ENCODE measurements at places on chromosomes 6 and 20.

DNA sequence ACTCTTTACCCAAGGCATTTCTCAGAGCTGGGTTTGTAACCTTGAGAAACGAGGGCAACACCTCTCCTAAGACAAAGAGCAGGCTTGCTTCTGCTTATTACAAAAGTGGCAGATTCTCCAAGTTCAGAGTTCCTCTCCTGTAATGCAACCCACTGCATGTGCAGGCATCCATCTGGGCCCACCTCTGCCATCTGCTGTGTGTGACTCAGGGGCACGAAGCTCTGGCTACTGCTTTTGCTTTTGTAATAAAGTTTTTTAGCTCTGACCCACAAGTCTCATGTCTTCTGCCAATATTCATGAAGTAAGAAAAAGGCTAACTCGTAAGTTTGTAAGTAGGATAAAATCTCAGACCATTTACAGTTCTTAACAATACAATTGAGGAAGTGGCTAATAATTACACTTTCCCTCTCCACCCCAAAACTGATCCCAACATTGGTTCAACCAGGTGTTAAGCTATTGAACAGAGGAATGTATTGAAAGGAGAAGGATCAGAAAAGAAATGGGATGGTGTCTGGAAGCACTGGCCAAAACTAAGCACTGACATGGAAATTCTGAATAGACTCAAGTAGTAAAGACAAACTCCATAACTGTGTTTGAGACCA lies 51.7 kb upstream of the SMLR1 start:
- no peak for DNase-seq

GRCh38 chr6:13011612-13012146 lies 295.1 kb downstream of the PHACTR1 start:
- DNase-seq = no peak

GRCh38 chr20:18588574-18588933 lies 700 bp downstream of the DTD1 start:
- no peak for DNase-seq

DNA sequence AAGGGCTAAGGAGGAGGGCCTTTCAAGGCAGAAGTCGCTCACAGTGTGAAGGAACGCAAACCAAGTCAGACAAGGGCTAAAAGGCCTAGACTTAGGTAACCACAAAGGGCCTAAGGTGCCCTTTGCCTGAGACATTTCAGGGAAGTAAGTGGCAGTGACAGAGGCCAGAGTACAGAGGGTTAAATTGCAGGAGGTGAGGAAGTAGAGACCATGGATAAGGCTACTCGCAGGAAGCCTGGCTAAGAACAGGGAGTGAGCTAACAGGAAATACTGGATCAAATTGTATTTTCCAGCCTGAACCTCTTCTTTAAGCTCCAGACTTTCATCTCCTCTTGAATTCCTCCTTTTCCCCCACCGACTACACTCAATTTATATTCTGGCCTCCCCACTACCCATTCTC lies 16.6 kb downstream of the ZHX3 start:
- DNase-seq = no peak

DNA sequence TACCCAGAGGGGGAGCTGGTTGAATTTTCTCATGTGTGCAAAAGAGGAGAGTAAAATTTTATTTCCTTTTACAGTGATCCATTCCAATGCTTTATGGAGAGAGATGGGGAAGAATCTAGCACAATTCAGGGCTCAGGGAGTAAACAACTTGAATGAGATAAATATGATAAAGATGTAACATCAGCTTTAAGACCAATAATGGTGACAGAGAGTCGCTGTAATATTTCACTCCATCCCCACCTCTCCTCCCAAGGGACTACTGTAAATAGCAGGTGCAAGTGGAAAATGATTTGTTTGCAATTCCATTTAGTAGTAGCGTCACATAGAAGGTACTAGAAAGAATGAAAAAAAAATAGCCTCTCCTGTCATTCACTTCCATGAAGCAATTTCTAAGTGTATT lies 4.8 kb downstream of the CRISP3 start:
- DNase-seq = no peak

- peak; percentile 32 for DNase-seq
These were observed 864.2 kb downstream of the KIF16B start for GRCh38 chr20:15708984-15709598.

DNA sequence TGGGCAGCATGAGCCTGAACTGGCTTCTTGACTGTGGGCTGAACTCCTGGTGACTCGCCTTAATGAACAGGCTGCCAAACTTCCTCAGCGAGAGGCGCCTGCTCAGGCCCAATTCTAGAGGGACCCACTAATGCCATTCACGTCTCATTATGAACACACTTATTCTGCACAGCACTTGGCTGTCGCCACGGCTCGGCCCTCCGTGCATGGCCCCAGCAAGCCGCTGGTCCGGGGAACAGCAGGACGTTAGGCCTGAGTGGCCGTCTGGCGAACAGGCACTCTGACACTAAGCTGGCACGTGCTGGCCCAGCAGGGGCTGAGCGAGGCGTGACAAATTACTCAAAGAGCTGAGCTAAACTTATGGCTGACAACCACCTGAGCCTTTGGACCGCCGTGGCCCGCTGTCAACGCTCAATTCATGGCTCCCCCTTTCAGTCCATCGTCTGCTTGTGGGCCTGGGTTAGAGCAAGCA lies 45.9 kb downstream of the INSM1 start:
- DNase-seq = peak; percentile 28

GRCh38 chr6:168655462-168656152 lies 214.6 kb downstream of the SMOC2 start:
- DNase-seq = no peak

GRCh38 chr6:16333580-16333979 lies 95.2 kb downstream of the GMPR start:
- DNase-seq = peak; percentile 55

DNA sequence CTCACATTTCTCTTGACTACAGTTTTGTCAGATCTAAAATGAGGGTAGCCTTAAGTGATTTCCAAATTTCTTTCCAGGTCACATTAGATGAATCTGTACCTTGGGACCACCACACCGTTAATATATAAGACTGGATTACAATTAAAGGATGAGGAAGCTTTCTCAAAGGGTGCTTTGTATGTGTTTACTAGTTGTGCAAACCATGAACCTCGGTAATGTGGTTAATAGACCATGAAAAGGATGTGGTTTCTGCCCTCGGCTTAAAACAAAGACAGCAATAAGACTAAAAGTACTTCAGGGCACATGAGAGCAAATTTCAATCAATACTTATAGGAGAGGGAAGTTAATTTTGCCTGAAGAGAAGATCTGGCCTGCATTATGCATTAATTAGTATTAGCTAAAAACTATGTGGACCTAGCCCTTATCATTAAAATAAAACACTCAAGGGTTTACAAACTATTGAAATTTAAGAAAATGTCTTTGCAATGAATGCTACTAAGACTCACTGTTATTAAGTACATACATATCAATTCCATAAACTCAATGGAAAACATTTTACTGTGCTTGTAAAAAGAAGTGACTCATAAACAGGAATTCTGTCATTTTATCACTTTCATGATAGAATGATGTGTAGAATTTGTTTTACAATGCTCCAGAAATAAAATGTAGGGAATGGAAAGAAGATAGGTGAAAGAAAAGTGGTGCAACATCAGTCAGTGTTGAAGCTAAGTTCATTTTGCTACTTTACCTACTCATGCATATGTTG lies 936 bp upstream of the TMX4 start:
- DNase-seq = no peak

DNA sequence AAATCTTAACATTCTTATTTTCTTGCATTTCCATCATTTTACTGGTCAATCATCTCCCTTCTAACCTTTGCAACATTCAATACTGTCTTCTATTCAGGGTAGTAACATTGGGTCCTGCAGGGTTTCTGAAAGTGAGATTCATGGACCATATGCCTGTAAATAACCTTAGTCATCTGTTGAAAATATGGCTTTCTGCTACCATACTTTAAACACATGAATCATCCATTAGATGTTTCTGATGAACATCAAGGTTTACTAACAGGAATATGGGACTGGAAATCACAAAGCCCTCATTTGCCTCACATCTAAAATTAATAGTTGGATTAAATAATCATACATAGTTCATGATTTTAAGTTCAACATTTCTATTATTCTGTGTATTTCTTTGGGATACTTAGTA lies 475.9 kb upstream of the MARCKS start:
- DNase-seq = no peak

- DNase-seq = peak; percentile 12
These were observed 39.8 kb upstream of the SLC17A4 start for GRCh38 chr6:25714765-25715164.

DNA sequence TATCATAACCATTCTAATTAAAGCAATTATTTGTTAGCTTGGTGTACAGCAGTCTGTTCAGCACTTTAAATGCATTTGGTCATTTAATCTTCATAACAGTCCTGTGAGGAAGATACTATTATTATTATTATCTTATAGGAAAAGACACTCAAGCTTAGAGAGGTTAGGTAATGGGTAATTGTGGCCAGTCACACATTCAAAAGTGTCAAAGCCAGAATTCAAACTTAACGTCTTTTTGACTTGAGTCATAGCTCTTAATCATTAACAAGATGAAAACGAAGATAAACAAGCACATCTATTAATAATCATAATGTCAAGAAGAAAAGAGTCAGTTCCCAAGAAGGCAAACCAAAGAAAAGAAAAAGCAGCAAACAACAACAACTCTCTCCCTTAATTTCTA lies 251.0 kb downstream of the SYNE1 start:
- DNase-seq = no peak

DNA sequence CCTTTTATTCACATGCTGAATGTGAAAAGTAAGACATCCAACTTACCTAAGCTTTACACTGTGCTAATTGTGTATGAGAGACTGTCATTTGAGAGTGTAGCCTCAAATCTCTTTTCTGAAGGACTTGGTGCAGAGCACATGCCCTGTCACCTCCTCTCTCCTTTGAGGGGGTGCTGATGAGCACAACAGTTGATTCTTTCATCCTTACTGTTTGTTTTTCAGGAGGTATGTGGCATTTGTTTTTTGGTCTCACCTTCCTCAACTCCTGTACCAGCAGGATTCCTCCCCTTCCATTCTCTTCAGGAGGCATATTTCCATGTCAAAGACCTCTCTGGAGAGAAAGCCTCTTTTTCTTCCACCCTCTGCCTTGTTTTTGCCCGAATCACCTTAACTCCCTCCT lies 252.6 kb upstream of the CITED2 start:
- DNase-seq = no peak

GRCh38 chr6:15790116-15790515 lies 127.3 kb upstream of the DTNBP1 start:
- DNase-seq = no peak

- no peak for DNase-seq
These were observed 296.9 kb downstream of the PLCB1 start for GRCh38 chr20:8428988-8429387.

DNA sequence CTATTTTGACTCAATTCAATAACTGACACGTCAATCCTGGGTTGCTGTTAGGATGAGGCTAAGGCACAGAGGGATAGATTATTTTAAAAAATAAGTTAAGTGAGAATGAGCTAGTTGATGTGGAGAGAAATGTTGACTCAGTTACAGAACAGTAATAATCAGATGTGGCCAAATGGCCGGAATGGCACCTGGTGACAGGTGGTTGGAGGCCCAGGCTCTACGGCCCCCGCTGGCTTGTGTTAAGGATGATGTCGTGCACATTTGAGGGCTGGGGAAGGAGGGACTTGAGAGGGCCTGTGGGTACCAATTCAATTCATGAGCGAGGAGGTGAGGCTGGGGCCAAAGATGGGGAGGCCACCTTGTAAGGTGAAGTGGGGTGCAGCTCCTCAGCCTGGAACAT lies 31.7 kb downstream of the APCDD1L start:
- no peak for DNase-seq

- DNase-seq = no peak
These were observed 19.4 kb downstream of the TNFRSF21 start for GRCh38 chr6:47290124-47290834.

DNA sequence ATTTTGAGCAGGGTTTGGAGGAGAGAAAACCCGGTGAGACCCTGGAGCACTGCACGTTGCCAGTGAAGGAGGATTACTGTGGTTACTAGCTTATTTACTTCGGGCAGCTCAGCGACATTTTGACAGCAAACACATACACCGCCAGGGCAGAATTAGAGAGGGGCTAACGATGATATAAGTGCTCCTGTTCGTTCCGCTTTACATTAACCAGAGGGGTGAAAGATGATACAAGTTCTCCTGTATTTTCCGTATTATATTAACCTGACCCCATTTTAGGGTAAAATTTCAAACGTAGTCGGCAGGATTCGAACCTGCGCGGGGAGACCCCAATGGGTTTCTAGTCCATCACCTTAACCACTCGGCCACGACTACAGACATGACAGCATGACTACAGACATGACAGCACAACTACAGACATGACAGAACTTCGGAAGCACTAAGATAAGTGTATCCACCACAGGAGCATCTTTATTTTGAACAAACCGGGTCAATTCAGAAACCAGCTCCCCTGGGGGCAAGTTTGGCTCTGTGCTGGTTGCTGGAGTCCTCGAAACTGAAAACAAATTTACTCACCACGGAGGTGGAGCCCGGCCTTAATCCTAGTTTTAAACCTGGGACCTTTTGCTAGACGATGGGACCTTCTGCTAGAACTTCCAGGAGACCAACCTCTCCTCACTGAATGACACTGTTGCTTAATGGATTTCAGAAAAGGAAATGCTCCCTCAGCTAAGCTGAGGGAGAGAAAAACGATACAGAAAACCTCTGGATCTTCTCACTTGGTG lies 80.4 kb upstream of the ZNF184 start:
- peak; percentile 31 for DNase-seq

- DNase-seq = no peak
These were observed 18.7 kb downstream of the LEMD2 start for GRCh38 chr6:33770124-33770832.

DNA sequence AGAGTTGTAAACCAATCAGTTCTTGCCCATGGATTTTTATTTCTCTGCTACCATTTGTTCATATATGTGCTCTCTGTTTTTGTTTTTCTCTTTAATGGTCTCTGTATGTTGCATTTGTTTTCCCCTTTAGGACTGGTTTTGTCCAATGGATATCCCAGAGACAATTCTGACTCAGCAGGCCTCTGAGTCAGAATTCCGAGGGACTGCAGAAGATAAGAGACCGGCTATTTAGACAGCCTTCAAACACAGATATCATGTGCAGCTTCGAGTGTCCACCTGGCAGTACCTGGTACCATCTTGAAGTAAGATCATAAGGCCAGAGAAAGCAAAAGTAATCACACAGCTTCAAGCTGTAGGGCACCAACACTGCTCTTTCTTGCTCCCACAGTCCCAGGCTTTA lies 125.5 kb downstream of the ELOVL4 start:
- DNase-seq = peak; percentile 11

- no peak for DNase-seq
These were observed 118.4 kb downstream of the ANKRD60 start for GRCh38 chr20:58109918-58110635.

GRCh38 chr6:146224988-146225387 lies 196.1 kb downstream of the GRM1 start:
- DNase-seq = peak; percentile 7

GRCh38 chr6:33313709-33314514 lies at the start of gene TAPBP:
Gene TAPBP, minus strand, starts transcription at chr6:33314078. Its CDS starts 37 bp downstream, at chr6:33314041.
- peak; percentile 56 for DNase-seq

- no peak for DNase-seq
These were observed 139.7 kb upstream of the TMEM170B start for GRCh38 chr6:11397622-11398450.

GRCh38 chr20:25205277-25206062 lies 10.0 kb downstream of the ENTPD6 start:
- DNase-seq = no peak

GRCh38 chr20:3723284-3723683 lies 9.2 kb upstream of the HSPA12B start:
- DNase-seq = no peak

- peak; percentile 73 for DNase-seq
These were observed 105.4 kb downstream of the OGFRL1 start for GRCh38 chr6:71393981-71394432.

All from cardiac muscle cell (in vitro differentiated cells and primary cell).